CD4-positive, alpha-beta T cell treated with Interleukin-12 subunit alpha and Interleukin-12 subunit beta, for 1 hour (primary cell): ENCODE measurements at places on chromosomes 5 and 9.
A peak's percentile ranks its signal among the peaks of the same experiment; 100 is the strongest.

DNA sequence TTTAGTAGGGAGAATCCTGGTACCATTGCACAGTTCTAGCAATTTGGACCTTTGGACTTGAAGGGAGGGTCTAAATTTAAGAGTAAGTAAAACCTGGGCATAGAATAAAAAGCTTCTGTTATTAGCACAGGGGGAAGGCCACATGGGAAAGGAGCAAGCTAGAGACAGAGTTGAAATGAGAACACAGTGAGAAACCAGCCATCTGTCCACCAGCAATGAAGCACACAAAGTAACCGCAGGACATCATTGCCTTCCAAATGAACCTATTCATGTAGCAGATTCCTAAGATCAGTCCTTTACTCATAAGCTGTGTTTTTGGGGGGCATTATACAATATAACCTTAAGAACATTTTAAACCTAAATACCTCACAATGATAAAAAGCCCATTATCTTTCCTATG lies 407.4 kb downstream of the HCN1 start:
- no peak for DNase-seq

DNA sequence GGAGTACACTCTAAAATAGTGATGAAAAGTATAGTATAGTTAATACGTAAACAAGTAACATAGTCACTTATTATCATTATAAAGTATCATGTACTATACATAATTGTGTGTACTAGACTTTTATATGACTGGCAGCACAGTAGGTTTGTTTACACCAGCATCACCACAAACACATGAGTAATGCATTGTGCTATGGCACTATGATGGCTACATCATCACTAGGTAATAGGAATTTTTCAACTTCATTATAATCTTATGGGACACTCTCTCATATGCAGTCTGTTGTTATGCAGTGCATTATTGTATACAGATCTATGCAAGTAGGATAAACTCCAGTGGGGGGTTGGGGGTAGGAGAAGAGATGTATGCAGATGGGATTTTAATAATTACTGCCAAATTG lies 52.7 kb upstream of the ELL2 start:
- no peak for DNase-seq

- DNase-seq, result no peak
These were observed 61.4 kb downstream of the ARHGEF28 start for GRCh38 chr5:73687357-73687756.

DNA sequence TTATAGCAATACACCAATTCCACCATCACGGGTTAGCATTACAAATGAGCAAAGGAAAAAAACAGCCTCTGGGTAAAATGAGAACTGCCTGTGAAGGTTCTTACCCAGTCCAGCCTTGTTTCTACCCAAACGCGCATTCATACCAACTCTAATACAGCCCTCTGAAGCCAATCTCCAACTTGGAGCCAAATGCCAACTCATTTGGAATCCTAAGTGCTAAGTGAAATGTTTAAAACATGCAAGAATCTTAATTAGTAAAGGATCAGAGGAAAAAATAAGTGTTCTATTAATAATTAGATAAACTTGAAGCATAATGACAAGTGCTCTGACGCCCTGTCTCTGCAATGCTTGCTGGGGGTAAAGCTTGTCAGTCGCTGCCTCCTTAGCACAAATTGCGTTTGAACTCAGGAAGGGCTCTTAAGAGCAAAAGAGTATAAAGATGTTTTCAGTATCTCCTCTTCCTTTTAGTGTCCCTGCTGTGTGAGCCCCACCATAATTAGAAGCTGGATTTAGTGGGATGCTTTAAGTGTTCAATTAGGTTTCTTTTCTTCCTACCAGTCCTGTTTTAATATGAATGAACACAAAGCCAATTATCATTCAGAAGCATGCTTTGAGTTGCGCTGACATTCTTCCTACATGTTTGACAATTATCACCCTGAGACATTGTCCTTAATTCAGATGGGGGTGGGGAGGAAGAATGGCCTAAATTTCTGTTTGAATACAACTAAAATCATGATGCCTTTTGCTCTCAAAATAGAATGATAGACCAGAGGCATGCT lies 537.6 kb downstream of the DTWD2 start:
- no peak for DNase-seq

DNA sequence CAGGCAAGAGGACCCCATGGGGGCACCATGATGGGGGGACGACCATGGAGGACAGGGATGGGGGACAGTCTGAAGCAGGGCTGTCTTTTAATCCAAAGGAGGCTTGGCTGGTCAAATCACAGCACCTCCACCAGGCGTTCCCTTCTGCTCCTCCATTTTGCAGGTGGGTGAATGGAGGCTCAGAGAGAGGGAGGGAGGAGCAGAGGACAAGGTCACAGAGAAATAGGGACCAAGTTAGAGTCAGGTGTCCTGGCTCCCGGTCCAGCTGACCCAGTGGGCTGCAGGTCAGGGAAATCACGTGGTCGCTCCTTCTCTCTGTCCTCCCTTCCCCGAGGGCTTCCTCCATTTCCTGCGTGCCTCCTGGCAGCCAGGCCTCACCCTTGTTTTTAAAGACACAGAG lies 156.4 kb upstream of the SMIM23 start:
- no peak for DNase-seq

DNA sequence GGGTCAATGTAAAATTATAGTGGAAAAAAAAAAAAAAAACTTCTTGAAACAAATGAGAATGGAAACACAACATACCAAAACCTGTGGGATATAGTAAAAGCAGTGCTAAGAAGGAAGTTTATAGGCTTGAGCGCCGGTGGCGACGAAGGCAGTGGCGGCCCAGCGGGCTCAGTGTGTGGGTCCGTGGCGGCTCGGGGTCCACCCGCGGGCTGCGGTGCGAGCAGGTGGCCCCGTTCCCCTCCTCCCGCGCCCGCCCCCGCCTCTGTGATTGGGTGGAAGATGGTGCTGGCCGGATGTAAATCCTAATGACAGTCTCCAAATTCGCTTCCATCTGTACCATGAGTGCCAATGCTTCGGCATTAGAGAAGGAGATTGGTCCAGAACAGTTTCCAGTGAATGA lies 57.5 kb upstream of the TLX3 start:
- no peak for DNase-seq

GRCh38 chr5:55929020-55929799 lies 65.6 kb downstream of the IL6ST start:
- no peak for DNase-seq

- no peak for DNase-seq
These were observed 2.3 kb downstream of the UQCRQ start for GRCh38 chr5:132868754-132869153.

DNA sequence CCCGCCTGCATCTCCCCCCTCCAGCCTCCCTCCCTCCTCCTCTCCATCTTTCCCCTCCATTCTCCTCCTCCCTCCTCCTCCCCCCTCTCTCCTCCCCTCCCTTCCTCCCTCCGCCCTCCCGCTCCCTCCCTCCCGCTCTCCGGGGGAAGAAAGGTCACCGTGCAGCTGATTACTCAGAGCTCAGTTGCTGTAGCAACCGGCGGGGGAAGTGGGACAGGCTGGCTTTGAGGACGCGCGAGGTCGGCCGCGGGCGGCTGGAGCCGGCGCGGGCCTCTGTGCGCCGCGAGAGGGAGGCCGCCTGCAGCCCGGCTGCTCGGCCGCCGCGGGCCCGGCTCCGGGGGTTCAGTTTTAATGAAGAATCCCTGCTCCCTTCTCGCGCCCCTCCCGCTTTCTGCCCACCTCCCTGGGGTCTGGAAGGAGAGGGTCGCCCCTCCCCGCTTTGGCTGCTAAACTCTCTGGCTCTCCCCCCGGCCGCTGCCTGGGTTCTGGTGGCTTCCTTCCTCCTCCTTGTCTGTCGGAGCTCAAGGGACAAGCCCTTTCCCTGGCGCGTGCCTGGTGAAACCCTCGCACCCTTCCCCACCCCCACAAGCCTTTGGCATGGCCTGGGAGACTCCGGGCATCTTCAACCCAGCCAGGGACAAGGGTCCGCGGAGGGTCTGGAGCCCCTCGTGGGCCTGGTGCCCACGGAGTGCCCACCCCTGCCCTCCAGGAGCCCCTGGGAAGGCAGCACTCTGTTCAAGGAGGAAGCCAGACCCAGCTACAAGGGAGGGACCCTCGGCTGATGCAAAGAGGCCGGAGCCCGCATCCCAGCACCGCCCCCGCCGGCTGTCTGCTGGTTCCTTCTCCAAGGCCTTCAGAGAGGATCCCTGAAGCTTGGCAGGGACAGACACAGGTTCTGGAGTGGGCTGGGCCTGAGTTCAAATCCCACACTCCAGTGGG lies 160.3 kb downstream of the C9orf50 start:
- peak; percentile 93 for DNase-seq

DNA sequence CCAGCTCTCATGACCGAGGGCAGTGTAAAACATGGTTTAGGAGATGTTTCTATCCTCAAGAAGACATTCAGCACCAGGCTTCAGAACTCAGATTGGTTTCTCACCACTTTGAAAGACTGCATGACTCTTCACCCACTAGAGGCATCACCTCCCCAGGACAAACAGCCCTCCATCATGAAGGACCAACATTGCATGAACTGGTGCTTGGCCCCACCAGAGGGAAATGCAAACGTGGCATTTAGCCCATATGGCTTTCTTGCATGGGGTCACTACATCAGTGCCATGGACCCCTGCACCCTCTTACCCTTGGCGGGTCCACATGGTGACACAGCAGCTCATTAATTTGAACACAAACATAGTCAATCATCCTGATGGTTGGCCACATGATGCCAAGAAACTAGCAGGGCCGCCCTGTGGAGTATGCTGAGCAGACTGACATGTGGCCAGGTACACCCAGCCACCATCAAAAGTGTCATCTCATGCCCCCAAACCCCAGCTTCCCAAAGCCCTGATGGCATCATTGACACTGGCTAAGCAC lies 129.5 kb upstream of the FSTL4 start:
- DNase-seq, result no peak

GRCh38 chr5:181131514-181131913 lies 545 bp upstream of the OR2V1 start:
- no peak for DNase-seq

DNA sequence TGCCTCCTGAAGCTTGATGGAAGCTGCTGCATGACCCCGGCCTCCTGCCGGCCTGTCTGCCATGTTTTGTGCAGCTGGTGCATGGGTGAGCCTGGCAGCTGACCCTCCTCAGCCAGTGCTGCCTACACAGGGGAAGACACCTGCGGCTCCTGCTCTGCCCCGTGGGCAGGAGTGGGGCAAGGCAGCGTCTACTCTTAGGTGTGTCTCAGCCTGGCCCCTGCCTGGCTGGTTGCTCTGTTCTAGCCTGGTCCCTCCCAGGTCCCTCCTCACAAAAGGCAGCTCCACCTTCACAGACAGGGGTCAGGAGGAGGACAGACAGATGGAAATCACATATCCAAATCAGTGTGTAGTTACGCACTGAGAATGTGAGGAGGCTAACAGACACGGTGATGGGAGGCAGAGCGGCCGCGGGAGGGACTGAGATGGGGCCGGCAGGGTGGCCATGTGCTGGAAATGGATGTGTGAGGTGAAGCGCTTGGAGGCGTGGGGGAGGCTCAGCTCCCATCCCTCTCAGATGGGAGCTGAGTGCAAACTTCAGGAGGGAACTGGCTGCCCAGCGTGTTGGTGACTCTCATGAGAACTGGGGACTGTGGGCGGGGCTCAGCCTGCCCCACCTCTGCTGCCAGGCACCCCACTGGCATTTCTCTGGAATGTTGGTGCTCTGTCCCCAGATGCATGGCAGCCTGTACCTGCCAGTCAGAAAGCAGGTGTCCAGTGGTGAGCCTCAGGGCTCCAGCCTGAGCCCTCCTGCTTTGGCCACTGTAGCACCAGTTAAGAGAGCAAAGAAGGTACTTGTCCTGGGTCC lies 43.4 kb downstream of the PPARGC1B start:
- no peak for DNase-seq

DNA sequence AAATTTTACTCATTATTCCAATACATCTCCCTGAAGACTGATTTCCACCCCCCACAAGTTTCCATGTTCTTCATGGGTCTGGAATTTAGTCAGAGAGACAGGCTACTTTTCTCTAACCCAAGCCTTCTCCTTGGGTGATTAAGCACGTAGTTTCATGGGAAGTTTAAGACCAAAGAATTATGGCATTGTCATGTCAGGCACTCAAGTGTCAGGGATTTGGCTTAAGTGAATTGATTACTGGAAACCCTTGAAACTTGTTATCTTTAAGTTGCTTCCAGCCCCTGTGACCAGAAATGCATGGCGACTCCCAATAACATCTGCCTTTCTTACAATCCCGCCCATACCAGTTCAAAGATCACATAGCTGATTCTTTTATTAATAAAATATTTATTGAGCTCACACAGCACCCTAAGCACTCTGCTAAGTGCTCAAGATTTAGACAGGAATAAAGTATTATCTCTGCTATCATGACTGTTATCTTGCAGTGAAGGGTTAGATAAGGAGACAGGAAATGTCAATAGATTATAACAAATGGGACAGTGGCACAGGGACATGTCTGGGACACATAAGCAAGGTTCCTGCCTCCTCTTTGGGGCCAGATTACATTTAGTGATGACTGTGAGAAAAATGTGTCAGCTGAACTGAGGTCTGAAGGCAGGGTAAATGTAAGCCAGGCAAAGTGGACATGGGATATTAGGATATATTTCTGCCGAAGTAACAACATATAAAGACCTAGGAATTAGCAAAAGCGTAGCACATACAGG lies 241.2 kb upstream of the TNC start:
- no peak for DNase-seq

DNA sequence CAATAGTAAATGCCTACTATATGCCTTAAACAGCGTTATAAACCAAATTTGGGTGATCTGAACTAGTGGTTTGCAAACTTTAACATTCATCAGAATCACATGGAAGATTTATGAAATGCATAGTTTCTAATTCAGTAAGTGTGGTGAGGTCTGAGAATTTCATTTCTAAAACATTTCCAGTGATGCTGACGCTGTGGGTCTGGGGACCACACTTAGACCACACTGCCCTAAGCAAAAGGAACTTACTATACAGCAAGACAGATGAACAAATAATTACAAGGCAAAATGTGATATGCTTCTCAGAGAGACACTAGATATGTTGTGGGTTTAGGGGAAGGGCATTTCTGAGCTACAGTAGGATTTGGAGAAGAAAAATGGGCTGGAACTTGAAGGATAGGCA lies 72.6 kb downstream of the OXCT1 start:
- no peak for DNase-seq

DNA sequence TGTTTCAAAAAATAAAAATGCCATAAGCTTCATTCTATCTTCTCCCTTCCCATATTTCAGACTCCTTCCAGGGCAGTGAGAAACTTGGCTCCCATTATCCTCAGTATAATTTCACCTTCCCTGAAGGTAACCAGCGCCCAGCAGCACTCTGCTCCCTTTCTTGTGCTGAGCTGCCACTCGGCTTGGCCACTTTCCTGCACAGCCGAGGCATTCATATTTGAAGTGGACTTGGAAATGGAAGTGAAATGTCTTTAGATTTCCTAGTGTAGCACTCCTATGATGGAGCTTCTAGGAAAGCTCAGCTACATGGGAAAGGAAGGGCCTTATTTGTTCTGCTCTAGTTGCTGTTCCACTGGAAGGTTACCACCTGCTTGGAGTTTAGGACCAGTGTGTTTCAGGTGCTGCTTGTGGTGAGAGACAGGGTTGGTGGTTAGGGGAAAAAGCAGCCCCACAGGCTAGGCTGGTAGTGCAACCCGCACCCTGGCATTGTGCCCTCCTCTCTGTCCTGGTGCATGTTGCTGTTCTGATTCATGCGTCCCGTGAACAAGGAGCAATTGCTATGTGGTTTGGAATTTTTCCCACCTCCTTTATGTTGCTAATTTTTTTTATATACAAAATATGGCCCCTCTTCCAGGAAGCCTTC lies 53.8 kb downstream of the RAD23B start:
- no peak for DNase-seq

- no peak for DNase-seq
These were observed 149.3 kb downstream of the GNAQ start for GRCh38 chr9:77882294-77882693.
